Stimulated activated CD8-positive, alpha-beta memory T cell treated with anti-CD3 and anti-CD28 coated beads, Interleukin-4, amount 100 ng/mL, for 4 hours (primary cell): ENCODE measurements at places on chromosomes 6 and 20.

DNA sequence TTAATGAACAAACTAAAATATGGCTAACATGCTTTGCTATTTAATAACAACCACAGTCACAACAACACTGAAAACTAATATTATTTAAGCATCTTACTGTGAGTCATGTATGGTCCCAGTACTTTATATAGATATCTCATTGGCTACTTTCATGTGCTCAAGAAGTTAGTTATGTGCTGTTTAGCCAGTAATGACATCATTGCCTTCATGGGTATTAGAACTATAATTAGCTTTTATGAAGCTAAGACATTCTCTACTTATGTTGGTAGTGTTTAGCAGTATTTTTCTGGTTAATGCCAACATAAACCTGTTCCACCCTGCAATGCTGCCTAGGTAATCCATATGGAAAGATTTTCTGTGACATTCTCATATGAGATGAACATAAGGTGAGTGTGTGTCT, 56.1 kb downstream of the ADGRG6 start:
- no peak for DNase-seq

DNA sequence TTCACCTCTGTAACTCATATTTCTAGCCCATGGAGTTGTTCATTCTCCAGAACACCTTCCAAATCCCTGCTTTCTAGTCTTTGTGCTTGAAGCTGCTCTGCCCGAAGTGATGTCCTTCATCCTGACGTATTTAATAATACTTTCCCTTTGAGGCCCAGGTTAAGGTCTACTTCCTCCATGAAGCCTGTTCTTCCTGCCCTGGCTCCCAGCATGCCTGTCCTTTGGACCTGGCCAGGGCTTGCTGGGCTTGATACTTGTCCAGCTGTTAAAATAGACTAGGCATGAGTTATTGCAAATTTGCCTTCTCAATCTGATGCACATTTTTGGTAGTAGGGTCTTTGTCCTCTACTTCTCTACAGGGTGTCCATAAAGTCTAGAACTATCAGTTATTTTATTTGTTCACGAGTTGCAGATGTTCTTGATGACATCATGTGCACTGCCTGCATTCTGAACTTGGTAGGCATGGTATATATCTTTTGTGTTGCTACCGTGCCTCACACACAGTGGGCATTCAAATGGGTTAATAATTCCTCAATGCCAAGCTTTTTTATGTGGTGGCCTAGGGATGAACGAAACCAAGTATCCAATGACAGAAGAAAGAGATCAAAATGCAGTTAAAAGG, 3.1 kb upstream of the MAP7 start:
- DNase-seq = no peak

GRCh38 chr20:43983359-43983758, 68.7 kb downstream of the TOX2 start:
- no peak for DNase-seq

DNA sequence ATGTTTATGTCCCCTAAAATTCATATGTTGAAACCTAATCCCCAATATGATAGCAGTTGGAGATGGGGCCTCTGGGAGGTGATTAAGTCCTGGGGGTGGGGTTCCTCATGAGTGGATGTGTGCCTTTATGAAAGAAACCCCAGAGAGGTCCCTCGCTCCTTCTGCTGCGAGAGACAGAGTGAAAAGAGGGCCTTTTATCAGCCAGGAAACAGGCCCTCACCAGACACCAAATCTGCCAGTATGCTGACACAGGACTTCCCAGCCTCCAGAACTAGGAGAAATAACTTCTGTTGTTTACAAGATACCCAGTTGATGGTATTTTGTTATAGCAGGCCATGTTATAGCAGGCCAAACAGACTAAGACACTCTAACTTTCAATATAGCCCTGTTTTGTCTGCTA, 100.9 kb upstream of the NFATC2 start:
- no peak for DNase-seq

DNA sequence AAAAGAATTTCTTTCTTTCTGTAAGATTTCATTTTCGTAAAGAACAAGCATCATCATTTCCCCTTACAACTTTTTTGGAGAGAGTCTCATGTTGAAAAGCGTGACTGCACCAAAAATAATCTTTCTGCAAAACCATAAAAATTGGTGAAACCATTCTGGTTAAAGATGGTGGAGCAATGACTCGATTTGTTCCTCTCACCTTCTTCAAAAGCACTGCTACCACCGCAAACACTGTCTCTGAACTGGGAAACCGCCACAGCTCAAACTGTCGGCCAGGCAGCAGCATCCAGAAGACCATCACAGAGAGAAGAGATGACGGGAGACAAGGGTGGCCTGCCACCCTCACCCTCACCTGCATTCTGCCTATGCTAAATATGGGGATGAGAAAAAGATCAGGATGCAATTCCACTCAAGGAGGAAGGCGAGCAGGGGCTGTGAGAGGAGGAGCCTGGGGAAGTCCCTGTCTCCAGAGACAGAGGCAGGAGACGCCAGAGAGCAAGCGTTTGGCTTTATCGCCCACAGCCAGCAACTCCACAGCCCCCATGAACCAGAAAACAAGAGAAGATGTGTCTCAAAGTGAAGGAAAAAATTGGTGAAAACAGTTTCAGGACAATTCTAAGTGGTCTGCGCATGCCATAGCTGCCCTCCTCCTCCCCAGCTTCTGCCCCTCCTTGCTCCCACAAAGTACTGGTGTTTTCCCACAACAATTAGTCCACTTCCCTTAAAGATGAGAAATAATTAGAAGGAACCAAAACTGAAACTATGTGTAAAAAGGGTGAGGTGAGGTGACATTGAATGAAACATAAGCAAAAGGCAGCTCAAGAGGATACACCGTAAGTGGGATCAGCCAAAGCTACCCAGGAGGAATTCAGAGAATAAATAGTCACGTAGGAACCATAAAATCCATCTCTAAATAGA, 255.5 kb downstream of the KIF16B start:
- DNase-seq = no peak

DNA sequence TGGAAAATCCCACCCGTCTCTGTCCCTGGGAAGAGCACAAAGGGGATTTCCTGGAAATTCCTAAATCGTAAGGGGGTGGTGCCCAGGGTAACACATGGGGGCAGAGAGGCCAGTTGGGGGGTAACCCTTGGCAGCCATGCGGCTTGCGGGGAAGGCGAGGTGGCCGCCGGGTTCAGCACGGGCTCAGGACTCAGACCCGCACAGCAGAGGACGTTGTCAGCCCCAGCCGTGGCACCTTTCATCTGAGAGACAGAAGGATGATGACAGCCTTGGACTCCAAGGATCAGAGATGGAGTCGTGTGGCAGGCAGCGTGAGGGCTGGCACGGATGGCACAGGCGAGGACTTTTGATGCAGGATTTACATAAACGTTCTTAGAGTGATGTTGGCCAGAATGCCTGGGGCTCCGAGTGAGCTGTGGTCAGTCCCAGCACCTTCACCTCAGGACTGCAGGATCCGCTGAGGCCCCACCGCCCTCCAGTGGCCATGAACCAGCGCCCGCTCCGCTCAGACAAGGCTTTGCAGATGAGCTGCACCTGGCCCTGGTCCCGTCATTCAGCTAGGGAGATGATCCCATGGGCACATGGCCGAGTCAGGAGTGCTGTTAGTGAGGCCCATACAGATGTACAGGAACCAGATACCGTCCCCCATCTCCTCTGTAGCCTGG, 190.3 kb downstream of the TAF4 start:
- DNase-seq = no peak

DNA sequence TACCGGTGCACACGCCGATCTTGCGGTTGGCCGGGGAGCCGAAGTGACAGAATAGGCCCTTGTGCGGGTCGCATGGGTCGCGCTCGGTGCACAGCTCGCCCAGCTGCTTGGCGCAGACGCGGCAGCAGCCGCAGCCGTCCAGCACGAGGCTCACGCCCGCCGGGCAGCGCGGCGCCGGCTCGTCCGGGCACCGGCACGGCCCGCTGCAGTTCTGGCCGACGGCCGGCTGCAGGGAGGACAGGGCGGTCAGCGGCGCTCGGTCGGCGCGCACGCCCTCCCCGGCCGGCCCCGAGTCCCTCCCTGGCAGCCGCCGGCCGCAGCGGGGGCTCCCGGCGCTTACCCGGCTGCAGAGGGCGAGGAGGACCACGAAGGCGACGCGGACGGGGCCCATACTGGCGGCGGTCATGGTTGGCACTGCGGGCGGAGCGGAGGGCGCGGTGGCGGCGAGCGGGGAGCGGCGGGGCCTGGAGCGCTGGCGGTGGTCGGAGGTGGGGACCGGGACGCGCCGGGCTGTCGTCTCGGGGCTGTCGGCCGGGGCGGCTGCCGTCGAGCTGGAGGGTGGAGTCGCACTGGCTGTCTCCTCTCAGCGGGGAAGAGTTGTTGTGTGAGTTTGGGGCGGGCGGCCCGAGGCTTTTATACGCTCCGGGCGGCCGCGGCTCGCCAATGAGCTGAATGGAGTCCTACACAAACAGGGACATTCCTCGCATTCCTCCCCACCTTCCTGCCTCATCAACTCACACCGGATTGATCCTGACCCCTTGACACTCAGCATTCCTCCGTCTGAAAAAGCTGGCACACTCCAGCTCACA, at the start of gene CCN2:
Gene CCN2, minus strand, starts transcription at position 606 of the 809 bp plus-strand sequence. Its CDS starts 200 bp downstream, at position 406.
- no peak for DNase-seq

DNA sequence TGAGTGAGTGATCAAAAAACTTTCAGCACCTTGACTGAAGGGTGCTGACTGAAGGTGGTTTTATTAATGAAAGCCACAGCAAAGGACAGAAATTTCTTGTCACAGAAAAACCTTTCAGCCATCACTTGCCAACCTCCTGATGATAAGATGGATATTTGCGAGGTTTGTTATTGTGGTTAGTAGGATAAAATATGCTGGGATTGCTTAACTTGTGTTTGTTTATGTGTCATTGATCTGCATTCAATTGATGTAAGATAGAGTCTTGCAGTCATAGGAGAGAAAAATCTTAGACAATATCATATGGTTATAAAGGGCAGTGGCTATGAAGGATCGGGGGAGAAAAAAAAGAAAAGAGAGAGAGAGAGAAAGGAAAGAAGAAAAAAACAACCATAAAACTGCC, 1.2 kb downstream of the TSBP1 start:
- DNase-seq = no peak

DNA sequence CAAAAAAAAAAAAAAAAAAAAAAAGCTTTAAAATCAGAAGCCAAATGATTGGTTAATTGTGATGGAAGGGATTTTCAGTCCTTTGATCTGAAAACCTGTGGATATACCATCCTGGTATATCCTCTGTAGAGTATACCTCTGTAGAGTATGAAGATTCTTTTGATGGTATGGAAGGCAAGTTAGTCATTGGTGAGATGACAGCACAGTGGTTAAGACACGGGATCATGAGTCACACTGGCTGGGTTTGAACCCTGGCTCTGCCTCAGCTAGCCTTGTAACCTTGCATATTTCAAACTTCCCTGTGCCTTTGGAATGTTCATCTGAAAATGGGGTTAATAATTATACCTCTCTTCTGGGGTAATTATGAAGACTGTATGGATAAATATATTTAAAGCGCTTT, 179.3 kb downstream of the CARMIL1 start:
- no peak for DNase-seq

- DNase-seq = no peak
These were observed 56.7 kb downstream of the GMPR start for GRCh38 chr6:16295060-16295459.

- no peak for DNase-seq
These were observed 26.1 kb upstream of the FOXF2 start for GRCh38 chr6:1363298-1363697.

- no peak for DNase-seq
These were observed 115.2 kb upstream of the NXT1 start for GRCh38 chr20:23235173-23236027.

GRCh38 chr20:61251529-61252393, at the start of gene CDH4:
TSS of gene CDH4 (plus strand) at chr20:61252261.
- no peak for DNase-seq

DNA sequence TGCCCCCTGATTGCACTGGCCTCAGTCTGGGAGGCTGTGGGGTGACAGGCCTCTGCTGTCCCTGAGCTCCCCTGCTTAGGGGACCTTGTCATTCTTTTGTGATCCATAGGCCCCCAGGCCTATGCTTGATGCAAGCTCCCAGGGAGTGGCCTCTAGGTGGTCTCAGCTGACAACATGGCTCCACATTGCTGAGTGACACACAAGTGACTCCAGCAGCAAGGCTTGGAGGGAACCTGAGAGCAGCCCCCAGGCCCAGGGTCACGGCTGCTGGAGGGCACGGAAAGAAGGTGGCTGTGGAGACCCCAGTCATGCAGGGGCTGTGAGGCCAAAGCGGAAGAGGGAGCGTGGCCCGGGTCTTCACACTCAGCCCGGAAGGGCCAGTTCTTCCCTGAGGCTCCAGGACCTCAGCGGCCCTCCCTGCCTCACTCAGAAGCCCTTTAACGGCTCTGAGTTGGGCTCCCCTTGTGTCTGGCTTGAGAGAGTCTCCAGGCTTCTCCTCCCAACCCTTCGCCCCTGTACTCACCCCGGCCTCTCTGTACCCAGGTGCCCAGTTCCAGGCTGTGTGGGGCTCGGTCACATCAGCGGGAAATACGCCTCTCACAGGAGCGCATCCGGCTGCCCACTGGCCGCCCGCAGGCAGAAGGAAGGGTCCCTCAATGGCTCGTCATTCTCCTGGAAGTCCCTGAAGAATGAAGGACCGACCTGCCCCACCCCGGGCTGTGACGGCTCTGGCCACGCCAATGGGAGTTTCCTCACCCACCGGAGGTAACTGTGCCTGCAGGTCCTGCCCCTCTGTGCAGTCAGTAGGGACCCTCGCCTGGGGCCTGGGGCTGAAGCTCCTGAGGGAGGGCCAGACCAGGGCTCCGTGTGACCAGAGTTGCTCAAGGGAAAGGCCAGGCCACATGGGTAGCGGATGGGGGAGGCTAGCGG, 23.7 kb upstream of the PCMTD2 start:
- DNase-seq = no peak

DNA sequence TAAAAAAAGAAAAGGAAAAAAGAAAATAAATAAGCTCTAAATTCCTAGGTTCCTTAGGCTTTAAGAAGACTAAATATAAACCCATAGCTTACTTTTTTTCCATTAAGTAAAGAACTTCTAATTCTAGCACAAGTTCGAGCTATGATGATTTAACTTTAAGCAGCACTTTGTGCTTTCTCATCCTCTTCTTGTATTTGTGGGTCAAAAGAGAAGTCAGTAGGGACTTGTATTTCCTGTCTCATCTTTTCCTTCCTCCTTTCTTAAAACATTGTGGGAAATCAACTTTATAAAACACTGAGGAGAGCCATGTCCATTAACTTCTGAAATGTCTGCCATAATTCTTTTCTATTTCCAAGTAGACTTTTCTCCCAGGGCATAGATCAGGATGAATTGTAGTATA, 637.7 kb upstream of the CITED2 start:
- no peak for DNase-seq
